ENCODE measurements at places on chromosomes 1 and 21. TPM values are rescaled to one million over a fixed set of nuclear protein-coding genes. Genes with fewer than 3 reads are reported as not detected.

RYR2 gene
- not detected for total RNA-seq

TRAF5 gene
- 7.5 TPM for total RNA-seq

FOXD3 gene
- total RNA-seq, result not detected

LRRC53 gene
- not detected for total RNA-seq

SMCP gene
- total RNA-seq, result not detected

SRGAP2 gene
- total RNA-seq, result 27.5 TPM

SPATA46 gene
- not detected for total RNA-seq

FAAP20 gene
- 29.2 TPM for total RNA-seq

C1QB gene
- total RNA-seq, result not detected

KLHDC7A gene
- total RNA-seq, result not detected

KCTD3 gene
- total RNA-seq, result 30.7 TPM

CRP gene
- total RNA-seq, result not detected

MRPS21 gene
- 35.8 TPM for total RNA-seq

HSF2BP gene
- total RNA-seq, result 16.6 TPM

OPTC gene
- not detected for total RNA-seq

KAZN gene
- 4.9 TPM for total RNA-seq

PDE4B gene
- 0.21 TPM for total RNA-seq
